ENCODE measurements at places on chromosomes 1 and 21. TPM values are rescaled to one million over a fixed set of nuclear protein-coding genes. Genes with fewer than 3 reads are reported as not detected.

DNA sequence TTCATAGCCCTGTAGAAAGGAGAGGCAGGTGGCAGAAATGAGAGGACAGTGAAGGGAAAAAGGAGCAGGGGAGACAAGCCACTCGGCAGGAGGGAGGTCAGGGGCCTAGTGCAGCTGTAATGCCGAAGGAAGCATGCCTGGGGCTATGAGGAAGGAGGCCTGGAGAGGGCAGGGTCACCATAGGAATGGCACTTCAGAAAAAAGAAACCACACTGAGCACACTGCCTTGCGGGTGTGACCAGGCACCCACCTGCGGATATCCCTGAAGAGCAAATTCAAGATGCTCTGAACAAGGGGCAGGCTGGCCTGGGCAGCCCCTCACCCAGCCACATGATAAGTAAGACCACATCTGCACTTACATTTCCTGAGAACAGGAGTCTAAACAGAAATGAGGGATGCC lies 104.7 kb downstream of the JAK1 start:
- peak; percentile 39 for DNase-seq

GRCh38 chr1:40936931-40937339 lies 42.6 kb upstream of the CTPS1 start:
- no peak for DNase-seq

DNA sequence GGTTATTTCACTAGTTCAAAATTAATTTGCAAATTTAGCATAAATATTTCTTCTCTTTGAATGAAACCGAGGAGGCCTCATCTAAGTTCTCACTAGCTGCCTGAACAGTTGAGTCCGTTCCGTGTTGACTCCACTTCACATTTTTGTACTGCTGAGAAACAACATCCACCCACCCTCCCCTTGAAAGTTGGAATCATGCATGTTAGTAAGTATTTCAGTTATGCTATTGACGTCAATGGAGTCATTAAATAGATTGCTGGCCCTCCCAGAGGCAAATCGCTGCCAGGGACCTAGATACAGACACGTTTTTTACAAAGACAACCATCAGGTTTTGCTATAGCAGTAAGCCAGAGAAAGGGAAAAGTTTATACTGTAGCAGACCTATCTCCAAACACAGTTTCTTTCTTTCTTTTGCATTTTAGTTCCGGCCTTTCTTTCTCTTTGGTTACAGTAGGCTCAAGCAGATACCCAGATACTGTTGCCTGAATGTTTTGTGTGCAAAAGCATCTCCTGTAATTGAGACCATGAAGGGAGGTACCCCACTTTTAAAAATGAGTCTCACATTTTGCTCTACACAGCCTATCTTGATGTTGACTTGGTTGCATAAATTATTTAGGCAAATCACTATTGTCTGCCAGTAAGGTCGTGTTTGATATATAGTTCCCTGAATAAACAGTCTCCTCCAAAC lies 262.6 kb upstream of the SGIP1 start:
- DNase-seq, result peak; percentile 67

- DNase-seq, result no peak
Observed at GRCh38 chr1:108570128-108570527, 10.2 kb downstream of the EEIG2 start.

DNA sequence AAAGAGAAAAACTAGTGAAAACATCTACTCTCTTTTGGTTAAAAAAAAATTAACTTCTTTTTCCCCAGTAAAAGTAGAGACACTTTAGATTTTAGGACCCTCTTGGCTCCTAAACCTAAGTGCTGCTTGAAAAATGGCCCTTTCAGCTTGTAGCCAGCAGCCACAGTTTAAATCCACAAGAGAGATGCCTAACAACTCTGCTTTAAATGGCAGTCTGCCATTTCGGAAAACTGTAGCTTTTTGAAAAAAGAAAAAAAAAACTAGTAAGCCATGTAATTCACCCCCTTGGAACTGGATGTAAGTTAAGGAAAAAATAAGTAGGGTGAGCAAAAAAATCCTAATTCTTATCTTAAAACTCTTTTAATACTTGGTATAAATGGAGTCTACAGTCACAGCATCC lies 56.0 kb downstream of the LHX9 start:
- no peak for DNase-seq

DNA sequence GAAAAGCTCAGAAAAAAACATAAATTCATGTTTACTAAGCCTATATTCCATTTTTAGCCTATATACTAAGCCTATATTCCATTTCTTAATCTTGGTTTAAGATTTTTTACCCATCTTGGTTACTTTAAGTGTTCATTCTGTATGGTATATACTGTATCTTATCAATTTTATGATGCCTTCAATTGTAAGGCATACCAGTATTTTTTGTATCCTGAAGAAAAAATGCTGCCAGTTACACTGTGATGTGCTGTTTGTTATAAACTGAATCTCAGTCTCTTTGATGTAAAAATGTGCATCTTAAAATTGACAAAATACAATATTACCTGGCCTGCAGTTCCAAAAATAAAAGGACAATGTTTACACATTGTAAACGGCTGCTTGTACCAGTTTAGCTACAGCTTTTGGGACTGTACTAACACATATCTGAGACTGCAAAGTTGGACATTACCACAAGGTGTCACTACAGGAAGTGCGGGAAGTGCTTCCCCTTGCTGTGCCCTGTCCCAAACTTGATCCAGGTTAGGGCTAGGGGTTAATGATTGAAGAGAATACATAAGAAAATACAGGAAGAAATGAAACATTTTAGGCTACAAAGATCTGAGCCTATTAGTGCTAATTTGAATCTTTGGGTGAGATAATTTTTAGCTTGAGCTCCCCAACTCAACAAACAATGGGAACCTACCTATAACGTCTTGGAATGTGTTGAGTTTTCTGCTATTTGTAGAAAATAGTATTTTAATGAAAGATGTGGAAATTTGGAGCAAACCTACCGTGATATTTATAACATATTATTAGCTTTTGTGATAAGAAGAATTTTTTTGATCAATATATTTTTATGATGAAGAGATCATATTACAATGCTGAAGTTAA lies 108.9 kb downstream of the LBR start:
- no peak for DNase-seq

- DNase-seq, result peak; percentile 59
Observed at GRCh38 chr1:23657659-23658275, 33.8 kb upstream of the RPL11 start.

GRCh38 chr1:153842006-153842471 lies 66.8 kb downstream of the SLC27A3 start:
- DNase-seq, result no peak

PDC gene
- not detected for total RNA-seq

GSTM5 gene
- total RNA-seq, result 0.19 TPM

RGS16 gene
- total RNA-seq, result 1.1 TPM

C1orf226 gene
- total RNA-seq, result 26.2 TPM

MRPL55 gene
- total RNA-seq, result 41.0 TPM

Measured in right lobe of liver (tissue), 6 donors.